ENCODE measurements at places on chromosomes 12 and 14. TPM values are rescaled to one million over a fixed set of nuclear protein-coding genes. Genes with fewer than 3 reads are reported as not detected.

CLEC9A gene
- not detected for total RNA-seq

- no peak for DNase-seq
- H3K4me3 ChIP-seq: no peak overlapping the region
- peaks cover 1% of the 10 kb centered on the region for H3K27me3 ChIP-seq
- H3K4me1 ChIP-seq: peaks cover 7% of the 10 kb centered on the region
- no peak overlapping the region for H3K27ac ChIP-seq
These were observed 187.2 kb upstream of the RGS6 start for GRCh38 chr14:71745072-71745471.

- no peaks in the 10 kb centered on the region for H3K27me3 ChIP-seq
- H3K4me1 ChIP-seq: no peaks in the 10 kb centered on the region
- no peak overlapping the region for H3K4me3 ChIP-seq
These were observed 73.9 kb downstream of the EP400 start for GRCh38 chr12:132023658-132024057.

FGF6 gene
- not detected for total RNA-seq

EIF2S3B gene
- 2.3 TPM for total RNA-seq

GRCh38 chr12:132044661-132045412 lies 95.1 kb downstream of the EP400 start:
- H3K27me3 ChIP-seq: no peaks in the 10 kb centered on the region
- H3K4me3 ChIP-seq: no peak overlapping the region
- H3K27ac ChIP-seq: no peak overlapping the region
- DNase-seq: no peak
